ENCODE measurements at places on chromosomes 3 and 15.

GRCh38 chr3:135918600-135918999 is 46.9 kb upstream of the PPP2R3A start:
- DNase-seq, result no peak

DNA sequence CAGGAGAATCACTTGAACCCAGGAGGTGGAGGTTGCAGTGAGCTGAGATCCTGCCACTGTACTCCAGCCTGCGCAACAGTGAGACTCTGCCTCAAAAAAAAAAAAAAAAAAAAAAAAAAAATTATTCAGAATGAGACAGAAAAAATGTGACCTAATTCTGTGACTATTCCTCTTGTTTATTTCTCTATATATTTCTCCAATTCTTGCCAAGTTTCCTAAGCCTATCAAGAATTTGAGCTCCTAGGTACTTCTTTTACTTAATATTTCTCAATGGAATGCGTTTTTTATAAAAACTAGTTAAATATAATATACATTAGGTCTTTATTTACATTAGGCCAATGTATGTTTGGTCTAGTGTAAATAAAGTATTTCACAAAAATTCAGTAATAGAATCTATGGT is 86.8 kb downstream of the NAALADL2 start:
- DNase-seq, result no peak

DNA sequence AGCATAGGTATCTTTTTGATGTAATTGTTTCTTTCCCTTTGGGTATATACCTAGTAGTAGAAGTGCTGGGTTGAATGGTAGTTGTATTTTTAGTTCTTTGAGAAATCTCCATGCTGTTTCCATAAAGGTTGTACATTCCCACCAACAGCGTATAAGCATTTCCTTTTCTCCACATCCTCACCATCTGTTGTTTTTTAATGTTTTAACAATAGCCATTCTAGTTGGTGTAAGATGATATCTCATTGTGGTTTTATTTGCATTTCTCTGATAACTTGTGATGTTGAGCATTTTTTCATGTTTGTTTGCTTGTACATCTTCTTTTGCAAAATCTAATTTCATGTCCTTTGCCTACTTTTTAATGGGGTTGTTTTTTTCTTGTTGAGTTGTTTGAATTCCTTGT is 80.0 kb upstream of the TMC3 start:
- DNase-seq, result no peak

GRCh38 chr15:70018646-70019600 is 78.8 kb downstream of the TLE3 start:
- no peak for DNase-seq

GRCh38 chr3:99999536-99999935 is 114.8 kb downstream of the FILIP1L start:
- no peak for DNase-seq

DNA sequence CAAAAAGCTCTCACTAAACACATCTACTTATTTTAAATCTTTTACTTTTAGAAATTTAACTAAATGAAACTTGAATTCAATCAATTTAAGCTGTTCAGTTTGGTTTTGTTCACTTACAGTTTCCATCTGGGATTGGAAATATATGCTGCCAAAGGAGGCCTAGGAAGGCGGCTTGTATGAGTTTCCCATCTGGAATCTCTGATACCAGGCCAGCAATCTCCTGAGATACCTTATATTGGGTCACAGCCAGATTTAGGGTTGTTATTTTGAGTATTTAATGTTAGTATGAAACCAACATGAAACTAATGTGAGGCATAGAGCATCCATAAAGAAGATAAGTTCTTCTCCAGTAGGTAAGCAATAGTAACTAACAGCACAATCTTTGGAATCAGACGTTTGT is 94.6 kb downstream of the GMNC start:
- no peak for DNase-seq

DNA sequence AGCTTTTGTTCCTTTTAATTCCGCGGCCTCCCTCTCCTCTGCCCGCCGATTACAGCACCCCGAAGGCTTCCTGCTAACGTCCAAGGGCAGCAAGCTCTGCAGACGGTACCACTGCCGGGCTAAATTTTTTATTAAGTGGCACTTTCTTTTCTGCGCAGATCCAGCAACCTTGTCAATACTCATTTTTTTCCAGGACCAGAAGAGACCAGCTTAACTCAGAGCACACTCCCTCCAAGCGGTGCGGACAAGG is 542 bp upstream of the MEIS2 start:
- DNase-seq, result no peak

DNA sequence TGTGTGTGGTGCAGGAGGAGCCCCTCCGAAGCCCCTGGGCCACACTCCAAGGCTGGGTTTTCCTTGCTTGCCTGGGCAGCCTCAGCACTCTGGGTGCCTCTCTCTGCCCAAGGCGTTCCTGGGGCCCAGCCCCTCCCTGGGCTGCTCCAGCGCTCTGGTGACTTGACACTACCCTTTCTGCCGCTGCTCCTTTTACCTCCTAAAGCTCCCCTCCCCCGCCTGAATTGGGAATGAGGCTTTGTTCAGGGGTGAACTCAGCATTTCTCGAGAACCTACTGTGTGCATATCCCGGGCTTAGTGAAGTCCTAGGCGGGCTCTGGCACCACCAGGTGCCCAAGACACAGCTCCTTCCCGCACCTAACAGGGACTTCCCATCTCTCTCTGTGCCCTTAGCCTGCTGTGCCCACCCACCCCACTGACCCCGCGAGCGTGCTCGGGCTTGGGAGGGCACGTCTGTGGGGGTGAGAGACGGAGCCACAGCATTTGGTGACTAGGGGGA is 1.2 kb upstream of the BAHD1 start:
- no peak for DNase-seq

GRCh38 chr3:57717205-57717868 is 24.5 kb upstream of the DENND6A start:
- DNase-seq, result no peak

GRCh38 chr3:180352261-180352660 is 249.7 kb upstream of the TTC14 start:
- DNase-seq, result no peak

- DNase-seq, result no peak
These were observed 274.8 kb upstream of the TRIM42 start for GRCh38 chr3:140403079-140403478.

DNA sequence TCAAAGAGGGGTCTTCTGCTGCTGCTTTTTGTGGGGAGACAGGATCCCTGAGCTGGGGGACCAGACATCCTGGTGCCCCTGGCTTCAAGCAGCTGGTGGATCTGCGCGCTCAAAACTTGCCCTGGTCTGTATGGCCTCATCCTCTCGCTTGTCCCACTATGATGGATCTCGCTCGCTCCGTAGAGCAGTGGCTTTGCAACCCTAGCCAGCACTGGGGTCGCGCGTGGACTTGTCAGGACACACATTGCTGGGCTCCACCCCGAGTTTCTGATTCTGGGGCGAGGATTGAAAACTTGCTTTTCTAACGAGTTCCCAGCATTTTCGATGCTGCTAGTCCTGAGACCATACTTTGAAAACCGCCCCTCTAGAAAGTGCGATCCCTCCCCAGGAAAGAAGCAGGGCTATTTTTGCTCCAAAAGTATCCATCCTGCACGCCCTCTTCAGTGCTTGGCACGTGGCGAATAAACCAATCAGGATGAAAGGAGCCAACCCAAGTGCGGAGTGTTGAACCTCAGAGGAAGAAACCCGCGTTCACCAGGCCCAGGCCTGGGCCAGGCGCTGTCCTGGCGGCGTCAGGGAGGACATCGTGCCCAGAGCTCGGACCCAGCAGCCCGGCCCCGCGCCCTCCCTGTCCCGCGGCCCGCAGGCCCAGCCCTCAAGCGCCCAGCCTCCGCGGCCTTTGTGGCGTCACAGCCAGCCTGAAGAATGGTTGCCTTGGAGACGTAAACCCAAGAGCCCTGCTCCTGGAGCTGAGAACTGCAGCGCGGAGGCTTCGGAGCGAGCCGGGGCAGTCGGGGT is at the start of gene CFAP100:
CFAP100 (plus strand) TSS at position 731 of the 798 bp plus-strand sequence. CDS start 1,092 bp downstream, outside the sequence.
- DNase-seq, result no peak

- DNase-seq, result no peak
These were observed 4.0 kb downstream of the OR5H14 start for GRCh38 chr3:98151241-98151640.

DNA sequence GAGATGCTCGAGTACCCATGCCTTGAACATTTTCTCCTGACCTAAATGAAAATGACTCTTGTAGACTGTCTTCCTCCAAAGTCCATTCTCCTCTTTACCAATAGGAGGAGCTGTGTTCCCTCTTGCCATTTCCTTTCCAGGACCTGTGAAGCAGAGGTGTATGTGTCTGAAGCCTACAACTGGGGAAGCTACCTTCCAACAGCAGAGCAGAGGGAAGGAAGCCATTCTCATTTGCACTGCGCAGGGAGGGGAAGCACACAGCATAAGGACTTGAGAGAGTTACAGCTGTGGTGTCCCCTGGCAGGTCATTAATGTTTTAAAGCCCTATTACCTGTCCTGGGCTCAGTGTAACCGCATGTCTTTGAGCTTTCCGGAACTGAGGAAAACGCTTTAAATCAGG is 38.7 kb downstream of the HSPBAP1 start:
- DNase-seq, result no peak

- no peak for DNase-seq
These were observed 93.2 kb downstream of the DGKG start for GRCh38 chr3:186268616-186269448.

GRCh38 chr15:34851751-34852150 is 56.4 kb upstream of the ACTC1 start:
- no peak for DNase-seq

- no peak for DNase-seq
These were observed 23.0 kb downstream of the ITGA11 start for GRCh38 chr15:68408971-68409370.

DNA sequence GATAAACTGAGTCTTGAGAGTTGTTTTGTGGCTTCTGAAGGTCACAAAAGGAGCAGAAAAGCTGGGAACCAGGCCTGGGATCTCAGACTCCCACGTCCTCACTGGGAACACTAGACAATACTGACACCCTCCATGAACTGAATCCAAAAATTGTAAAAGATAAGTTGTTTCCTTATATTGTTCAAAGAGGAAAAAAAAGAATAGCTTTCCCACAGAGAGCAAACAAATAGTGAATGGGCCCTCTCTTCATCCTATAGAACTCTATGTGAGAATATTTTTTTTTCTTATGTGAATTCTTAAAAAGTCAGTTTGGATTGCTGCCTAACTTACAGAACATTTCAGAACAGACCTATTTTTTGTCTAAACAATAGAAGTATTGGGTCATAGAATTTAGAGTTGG is 203.5 kb downstream of the MECOM start:
- no peak for DNase-seq

DNA sequence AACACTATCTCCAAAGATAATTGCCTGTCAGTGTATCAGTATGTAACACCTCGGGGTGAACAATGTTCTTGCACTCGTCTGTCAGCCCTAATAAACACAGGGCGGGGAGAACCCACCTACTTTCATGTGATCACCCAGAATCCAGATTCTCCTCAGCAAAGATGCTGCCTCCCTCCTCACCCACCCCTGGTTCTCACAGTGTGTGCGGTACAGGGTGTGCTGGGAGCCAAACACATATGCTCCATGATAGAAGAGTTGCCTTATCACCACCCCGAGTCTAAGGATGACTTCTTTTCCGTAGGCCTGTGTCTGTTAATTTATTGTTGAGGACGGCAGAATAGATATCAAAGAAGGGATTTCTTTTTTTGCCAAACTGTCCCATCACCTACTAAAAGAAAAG is 206.1 kb downstream of the TLE3 start:
- no peak for DNase-seq

GRCh38 chr15:52220251-52220650 is 29.1 kb upstream of the GNB5 start:
- DNase-seq, result no peak

- DNase-seq, result no peak
These were observed 249.5 kb upstream of the EOMES start for GRCh38 chr3:27971600-27971999.

GRCh38 chr15:70023064-70023768 is 74.5 kb downstream of the TLE3 start:
- DNase-seq, result peak; percentile 56

- DNase-seq, result no peak
These were observed 53.9 kb downstream of the ROPN1B start for GRCh38 chr3:126022741-126023359.

- no peak for DNase-seq
These were observed 267.2 kb downstream of the GABRG3 start for GRCh38 chr15:27238209-27238608.

DNA sequence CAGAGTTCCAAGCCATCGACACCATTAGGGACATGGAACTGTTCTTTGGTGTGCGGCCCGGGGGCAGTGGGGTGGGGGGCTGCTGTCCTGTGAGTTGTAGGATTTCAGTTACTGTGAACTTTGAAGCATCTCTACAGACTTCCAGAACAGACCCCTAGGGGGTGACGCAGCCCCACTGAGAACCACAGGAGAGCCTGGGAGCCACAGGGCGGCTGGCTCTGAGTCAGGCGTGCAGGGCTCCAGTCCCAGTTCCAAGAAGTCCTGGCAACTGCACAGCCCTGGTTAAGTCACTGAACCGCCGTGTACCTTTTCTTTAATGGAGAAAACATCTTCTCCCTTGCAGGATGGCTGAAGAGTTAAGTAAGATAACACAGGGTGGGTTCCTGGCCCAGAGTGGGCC is 23.5 kb upstream of the LRTM1 start:
- DNase-seq, result no peak

DNA sequence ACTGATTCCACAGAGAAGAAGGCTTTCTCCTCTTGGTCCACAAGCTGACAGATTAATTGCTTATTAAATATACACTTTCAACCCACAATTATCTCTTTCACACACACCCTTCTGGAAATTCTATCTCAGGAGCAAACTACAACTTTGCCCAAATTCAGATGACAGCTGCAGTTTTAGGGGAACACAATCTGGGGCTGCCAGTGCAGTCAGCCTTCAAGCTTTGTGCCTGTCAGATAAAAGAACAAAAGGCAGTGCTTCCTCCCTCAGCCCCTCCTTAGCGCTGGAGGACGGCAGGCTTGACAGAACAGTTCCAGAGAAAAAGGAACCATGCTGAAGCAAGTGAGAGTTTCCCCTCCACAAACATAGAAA is 99.6 kb downstream of the TMCC1 start:
- no peak for DNase-seq

GRCh38 chr3:151795276-151795675 is 18.6 kb upstream of the AADAC start:
- DNase-seq, result no peak
